Inflammatory macrophage treated with lipopolysaccharide for 1 hour (primary cell): ENCODE measurements at places on chromosomes 13 and 19.

DNA sequence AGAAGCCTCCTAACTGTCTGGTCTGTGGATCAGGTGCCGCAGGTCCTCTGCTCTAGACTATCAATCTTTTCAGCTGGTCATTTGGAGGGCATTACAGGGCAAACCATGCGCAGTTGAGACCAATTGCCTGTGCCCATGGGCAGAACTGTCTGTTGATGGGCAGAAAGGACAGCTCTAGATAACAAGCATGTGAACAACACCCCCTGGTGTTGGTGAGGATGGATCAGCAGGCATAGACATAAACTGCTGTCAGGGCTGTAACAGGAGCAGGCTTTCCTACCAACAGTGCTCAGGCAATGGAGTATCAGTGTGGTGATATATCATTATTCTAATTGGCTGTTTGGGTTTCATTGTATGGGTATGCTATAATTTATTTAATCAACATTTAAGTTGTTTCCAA lies 104.7 kb upstream of the KL start:
- no peak for DNase-seq

GRCh38 chr13:113616991-113617749 lies 32.6 kb downstream of the TFDP1 start:
- peak; percentile 8 for DNase-seq

DNA sequence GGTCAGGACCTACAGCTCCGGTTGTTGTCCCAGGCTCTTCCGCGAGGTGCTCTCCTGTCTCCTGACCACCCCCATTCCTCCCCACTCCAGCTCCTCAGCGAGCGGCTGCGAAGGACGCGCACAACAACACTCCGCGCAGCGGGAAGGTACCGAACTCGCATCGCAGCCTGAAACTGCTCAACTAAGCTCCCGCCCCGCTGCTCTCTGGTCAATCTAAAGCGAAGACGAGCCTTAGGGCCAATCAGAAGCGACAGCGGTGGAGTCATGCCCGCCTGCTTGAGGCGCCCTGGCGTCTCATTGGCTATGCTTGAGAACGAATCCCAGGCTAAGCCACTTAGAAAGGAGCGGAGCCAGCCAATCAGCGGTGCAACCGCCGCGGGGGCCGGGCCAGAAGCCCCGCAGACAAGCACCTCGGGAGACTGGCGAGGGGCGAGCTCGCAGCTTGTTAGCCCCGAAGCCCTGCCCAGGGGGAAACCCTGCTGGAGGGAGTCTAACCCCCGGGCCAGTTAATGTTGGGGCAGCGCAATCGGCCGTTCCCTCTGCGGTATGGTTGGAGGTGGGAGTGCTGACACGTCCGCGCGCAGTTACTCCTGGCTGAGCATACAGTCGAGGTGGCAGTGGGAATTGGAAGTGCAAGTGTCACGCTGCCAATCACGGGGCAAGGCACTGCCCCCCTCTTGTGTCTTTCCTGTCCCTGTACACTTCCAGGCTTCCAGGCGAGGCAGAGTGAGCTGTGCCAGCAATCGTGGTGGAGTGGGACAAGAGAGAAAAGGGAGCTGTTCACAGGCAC lies 1.9 kb upstream of the ZBTB32 start:
- DNase-seq, result peak; percentile 95

DNA sequence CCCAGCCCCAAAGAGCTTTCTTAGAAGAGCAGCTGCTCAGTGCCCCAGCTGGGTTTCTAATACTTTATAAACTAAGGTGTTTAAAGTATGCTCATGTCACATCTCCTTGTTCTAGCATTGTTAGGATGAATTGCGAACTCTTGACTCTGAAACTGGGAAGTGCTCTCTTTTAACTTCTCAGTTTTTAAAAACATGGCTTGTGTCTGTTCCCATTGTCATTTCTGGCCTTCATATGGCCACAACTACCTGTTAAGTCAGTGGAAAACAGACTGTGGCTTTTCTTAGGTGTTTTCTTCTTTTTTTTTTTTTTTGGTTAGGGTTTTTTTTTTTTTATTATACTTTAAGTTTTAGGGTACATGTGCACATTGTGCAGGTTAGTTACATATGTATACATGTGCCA lies 164.7 kb downstream of the KCNRG start:
- no peak for DNase-seq

- no peak for DNase-seq
These were observed 162.2 kb downstream of the ABCC4 start for GRCh38 chr13:95138876-95139585.

GRCh38 chr19:31424861-31425620 lies 75.8 kb upstream of the TSHZ3 start:
- DNase-seq, result no peak

DNA sequence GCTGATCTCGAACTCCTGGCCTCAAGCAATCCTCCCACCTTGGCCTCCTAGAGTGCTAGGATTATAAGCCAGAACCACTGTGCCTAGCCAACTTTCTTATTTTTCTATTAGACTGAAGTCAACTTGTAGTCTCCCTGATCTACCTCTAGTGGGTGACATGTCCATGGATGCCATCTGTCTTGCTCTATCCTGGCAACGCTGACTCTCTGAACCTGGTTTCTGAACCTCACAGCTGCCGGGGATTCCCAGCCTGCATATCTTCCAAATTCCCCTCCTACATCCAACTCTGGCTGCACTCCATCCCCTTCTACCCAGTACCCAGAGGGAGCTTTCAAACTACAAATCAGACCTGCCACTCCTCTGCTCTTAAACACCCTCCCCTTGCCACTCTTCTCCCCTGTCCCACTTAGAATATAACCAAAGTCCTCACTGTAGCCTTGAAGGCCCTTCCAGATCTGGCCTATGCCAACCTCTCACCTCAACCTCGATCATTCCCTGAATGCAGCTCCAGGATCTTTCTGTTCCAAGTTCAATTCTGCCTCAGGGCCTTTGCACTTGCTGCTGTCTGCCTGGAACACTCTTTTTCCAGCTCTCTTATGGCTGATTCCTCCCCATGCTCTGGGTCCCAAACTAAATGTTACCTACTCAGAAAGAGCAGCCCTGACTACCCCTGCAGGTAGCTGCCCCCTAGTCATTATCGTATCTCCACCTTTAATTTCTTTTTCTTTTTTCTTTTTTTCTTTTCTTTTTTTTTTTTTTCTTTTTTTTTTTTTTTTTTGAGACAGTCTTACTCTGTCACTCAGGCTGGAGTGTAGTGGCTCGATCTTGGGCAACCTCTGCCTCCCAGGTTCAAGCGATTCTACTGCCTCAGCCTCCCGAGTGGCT lies 2.2 kb downstream of the CLIP3 start:
- DNase-seq, result peak; percentile 16

- no peak for DNase-seq
These were observed 27.6 kb upstream of the FBXO17 start for GRCh38 chr19:39003188-39003587.

- peak; percentile 19 for DNase-seq
These were observed 427.9 kb downstream of the ZNF536 start for GRCh38 chr19:30799865-30800755.

DNA sequence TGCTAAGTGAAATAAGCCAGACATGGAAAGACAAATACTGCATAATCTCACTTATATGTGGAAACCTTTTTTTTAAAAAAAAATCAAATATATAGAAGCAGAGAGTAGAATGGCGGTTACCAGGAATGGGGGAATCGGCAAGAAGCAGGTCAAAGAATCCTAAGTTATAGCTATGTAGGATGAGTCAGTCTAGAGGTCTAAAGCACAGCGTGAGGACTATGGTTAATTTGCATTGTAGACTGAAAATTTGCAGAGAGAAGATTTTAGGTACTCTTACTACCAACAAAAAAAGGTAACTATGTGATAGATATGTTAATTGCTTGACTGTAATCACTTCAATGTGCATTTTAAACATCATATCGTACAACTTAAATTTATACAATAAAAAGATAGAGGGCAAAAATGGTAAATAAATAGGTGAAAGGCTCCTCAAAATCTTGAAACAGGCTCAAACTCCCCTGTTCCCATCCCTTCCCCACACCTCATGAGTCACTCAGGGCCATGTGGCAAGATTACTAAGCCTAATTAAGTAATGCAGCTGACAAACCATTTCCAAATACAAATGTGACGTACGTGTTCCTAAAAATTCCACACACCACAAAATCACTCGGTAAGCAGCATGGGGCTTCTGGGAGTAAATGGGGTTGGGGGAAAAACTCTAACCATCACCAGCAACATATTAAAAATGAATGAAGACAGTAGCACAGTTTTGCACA lies 159.0 kb downstream of the USP12 start:
- DNase-seq, result peak; percentile 89

- DNase-seq, result no peak
These were observed 23.4 kb downstream of the CCNE1 start for GRCh38 chr19:29834991-29835846.

DNA sequence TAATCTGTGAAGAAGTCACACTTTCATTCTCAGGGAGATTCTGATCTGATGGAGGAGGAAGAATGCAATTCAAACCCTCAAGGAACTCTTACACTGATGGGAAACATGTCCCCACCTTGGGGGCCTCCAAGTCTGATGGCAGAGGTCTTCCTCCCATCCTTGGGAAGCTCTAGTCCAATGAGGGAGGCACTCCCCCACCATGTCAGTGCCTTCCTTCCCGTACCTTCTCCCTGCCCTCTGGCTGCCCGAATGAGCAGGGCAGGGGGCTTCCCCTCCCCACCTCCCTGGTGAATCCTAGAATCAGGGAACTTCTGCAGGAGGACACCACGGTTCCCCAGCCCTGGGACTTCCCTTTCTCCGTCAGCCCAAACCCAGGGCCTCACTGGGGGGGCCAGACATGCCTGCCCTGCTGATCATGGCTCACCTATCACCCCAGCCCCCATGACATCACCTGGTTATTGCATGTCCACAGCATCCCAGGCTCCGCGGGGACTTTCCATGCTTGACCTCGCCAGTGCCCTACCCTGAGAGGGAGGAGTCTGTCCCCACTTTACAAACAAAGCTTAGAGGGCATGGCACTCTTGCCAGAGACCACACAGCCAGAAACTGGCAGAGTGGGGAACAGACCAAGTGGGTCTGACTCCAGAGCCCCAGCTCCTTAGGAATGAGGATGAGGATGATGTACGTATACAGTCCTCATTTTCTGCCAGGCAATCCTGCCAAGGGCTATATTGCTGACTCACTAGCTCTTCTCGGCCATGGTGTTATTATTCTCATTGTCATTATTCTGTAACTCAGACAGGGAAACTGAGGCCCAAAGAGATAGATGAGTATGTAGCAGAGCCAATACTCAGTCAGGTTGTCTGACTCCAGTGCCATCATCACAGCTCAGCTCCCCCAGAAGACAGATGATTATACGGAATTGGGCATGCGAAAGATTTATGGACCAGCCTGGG lies 9.6 kb upstream of the BCL3 start:
- peak; percentile 79 for DNase-seq

DNA sequence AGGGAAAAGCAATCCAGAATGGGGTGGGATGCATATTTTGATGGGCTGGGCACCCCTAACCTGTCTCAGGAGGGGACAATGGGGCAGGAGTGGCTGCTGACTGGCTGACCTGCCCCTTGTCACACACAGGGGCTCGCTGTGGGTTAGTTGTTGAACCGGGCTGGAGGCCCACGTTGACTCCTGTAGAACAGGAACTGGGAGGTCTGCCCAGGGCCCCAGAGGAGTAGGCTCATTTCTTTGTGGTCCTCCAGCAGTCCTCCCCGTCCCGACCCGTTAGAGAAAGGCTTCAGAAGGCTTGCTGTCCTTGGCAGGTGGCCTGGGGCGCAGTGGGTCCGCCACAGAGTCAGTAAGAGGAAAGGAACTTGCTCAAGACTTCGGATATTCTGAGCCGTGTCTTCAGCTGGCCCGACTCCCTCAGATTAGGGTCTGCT lies 70.1 kb downstream of the COL4A1 start:
- no peak for DNase-seq

GRCh38 chr19:45969676-45970075 lies 4.0 kb downstream of the NOVA2 start:
- DNase-seq, result no peak

- no peak for DNase-seq
These were observed 45.4 kb upstream of the SPACA7 start for GRCh38 chr13:112330479-112331381.

GRCh38 chr19:11535792-11536595 lies 2.7 kb upstream of the CNN1 start:
- DNase-seq, result peak; percentile 98

DNA sequence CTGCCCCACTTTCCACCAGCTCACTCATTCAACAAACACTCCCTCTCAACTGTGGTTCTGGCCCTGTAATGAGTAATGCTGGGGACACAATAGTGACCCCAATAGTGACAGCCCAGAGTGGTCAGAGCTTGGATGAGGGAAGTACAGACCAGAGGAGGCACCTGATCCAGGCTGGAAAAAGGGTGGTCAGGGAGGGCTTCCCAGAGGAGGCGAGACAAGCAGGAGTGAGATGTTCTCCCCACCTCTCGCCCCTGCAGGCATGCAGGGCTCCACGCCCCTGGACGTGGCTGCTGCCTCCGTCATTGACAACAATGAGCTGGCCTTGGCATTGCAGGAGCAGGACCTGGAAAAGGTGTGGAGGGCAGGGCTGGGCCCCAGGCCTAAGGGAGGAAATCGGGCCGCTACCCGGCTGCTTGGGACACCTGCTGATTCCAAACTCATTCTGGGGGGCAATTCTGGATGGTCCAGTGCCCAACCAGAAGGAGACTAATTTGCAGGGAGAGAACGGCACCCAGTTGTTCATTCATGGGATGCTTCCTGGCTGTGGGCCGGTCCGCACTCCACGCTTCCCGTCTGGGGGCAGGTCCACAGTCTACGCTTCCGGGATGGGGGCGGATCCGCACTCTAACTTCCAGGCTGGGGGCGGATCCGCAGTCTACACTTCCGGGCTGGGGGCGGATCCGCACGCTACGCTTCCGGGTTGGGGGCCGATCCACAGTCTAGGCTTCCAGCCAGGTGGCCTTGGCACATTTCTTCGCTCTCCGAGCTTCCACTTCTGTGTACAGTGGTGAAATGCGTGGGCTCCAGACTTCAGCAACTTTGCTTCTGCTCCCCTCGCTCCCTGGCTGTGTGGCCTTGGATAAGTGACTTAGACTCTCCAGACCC lies 63.4 kb downstream of the RYR1 start:
- DNase-seq, result no peak

GRCh38 chr19:50797781-50798658 lies 7.8 kb downstream of the ACP4 start:
- DNase-seq, result no peak

GRCh38 chr13:33904431-33904830 lies 86.5 kb downstream of the RFC3 start:
- DNase-seq, result no peak

DNA sequence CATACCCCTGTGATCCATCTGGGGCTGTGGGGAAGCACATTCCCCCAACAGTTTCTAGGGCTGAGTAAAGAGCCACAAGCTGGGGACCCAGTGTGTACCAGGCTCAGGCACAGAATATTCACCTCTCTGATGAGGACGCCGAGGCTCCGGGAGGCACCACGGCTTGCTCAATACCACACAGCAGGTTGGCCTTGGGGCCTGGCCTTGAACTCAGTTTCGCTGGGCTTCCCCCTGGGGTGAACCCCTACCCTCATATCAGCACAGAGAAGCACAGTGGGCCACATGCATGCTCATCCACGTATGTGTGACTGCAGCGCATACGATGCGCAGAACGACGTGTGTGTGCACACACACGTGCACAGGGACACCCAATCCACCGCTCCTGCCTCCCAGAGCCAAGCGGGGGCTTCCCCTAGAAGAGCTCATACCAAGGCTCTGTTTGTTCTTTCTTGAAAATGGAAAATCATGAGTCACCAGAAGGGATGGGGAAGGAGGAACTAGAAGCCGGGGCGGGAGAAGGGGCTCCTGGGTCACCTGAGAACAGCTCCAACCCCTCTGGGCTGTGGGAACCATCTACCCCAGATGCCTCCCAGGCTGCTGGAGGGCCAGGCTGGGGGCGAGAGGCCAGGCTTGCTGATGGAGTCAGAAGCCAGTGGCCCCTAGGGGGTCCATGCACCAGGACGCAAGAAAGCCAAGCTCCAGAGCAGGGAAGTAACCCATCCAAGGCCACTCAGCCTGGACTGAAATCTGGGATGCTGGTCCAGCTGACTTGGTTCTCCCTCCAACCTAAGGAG lies 4.9 kb upstream of the PDE4C start:
- DNase-seq, result peak; percentile 66
